ENCODE measurements at places on chromosomes 11 and 22.

- DNase-seq: no peak
Observed at GRCh38 chr22:29302402-29302680, 4.1 kb upstream of the GAS2L1 start.

GRCh38 chr11:8108421-8108820 is 27.4 kb downstream of the TUB start:
- DNase-seq: no peak

DNA sequence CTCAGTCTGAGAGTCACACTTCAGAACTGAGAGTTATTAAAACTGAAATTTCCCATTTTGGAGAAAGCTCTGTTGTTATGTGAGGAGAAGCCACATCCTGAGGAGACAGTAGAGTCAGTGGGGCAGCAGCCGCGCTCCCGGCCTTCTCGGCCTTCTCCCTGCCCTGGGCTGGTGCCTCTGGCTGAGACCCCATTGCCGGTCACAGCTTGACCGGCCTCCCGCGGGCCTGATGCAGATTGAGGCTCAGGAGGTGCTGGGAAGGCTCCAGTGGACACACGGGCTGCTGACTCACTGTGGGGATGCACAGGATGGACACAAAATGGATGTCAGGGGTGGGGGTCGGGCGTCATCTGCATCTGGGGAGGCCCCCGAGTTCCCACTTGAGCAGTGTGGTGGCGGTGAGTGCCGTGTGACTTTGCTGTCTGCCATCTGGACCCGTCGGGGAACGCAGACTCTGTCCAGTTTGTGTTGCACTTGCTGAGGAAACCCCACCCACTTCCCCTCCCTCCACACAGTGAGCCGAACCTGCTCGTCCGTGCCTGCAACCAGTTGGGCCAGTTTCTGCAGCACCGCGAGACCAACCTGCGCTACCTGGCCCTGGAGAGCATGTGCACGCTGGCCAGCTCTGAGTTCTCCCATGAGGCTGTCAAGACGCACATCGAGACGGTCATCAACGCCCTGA is 50.1 kb downstream of the MUC6 start:
- DNase-seq: no peak

DNA sequence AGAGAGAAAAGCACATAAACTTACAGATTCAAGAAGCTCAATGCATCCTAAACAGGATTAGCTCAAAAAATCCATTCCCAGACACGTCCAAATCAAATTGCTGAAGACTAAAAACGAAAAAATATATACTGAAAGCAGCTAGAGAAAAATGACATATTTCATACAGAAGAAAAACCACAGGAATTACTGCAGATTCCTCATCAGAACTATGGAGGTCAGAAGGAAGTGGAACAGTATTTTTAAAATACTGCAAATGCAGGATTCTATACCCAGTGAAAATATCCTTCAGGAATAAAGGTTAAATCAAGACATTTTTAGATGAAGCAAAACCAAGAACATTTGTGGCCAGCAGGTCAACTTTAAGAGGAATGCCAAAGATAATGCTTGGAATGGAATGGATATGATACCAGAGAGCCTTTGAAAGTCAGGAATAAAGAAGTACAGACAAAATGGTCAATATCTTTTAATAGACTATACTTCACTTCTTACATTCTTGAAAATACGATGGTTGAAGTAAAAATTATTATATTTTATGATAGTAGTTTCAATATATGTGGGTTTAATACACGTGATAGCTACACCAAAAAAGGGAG is 352.9 kb downstream of the CTTN start:
- no peak for DNase-seq

- DNase-seq: no peak
Observed at GRCh38 chr11:42049650-42050049, 590.2 kb upstream of the LRRC4C start.

DNA sequence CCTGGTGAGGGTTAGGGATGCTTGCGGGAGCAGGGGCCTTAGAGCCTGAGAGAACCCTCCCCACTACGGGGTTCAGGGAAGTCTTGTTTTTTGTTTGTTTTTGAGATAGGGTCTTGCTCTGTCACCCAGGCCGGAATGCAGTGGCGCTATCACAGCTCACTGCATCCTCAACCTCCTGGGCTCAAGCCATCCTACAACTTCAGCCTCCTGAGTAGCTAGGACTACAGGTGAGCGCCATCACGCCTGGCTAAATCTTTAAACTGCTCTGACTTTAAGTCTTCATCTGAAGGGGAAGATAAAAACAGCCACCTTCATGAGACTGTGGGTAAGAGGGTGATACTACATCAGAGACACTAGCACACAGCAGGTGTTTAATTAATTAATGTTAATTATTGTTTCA is 28.5 kb downstream of the SERPIND1 start:
- no peak for DNase-seq

GRCh38 chr11:105635466-105635865 is 25.6 kb downstream of the GRIA4 start:
- no peak for DNase-seq

GRCh38 chr11:128694618-128695481 is 978 bp downstream of the FLI1 start:
- no peak for DNase-seq

GRCh38 chr22:23128269-23129108 is 13.3 kb downstream of the RSPH14 start:
- DNase-seq: peak; percentile 46

DNA sequence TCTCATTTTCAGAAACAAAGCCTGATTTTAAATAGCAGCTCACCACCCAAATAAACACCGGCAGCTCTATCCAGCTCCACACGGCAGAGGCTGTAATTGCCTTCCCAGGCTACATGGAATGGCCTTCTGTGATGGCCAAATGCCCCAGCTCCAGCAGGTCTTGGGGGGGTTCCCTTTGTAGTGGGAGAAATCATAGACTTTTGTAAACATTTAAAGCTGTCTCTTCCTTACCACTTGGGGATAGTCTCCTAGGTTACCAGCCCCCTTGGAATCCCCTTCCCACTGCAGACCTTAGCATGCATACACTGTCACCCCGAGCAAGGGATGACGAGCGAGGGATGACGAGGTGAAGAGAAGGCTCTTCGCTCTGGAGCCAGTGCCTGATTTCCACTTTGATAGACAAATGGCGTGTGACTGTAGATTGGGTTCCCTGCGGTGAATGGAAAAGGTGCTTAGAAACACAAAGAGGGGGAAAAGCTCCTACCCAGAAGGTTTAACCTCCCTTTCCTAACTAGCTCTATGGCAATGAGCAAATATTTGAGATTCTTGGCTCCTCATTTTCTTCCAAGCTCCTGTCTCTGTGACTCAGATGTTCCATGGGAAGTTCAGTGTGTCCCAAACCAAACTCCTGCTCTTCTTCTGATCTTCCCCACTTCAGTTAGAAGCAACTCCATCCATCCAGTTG is 108.0 kb upstream of the CADM1 start:
- no peak for DNase-seq

- no peak for DNase-seq
Observed at GRCh38 chr22:32780726-32781310, 20.7 kb upstream of the TIMP3 start.

DNA sequence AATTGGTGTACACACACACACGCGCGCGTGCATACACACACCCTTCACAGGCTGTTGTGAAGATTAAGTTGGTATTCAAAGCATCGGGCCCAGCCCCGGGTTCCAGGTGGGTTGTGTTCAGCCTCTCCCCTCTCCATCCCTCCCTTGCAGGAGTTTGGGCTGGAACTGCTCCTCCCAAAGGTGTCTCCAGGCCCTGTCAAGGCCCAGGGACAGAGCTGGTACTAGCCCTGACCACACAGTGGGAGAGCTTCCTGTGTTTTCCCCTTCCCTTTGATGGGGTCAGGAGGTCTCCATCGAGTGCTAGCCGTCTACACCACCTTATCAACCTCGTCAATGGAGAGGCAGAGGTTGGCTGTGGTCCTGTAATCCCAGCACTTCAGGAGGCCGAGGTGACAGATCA is 36.5 kb upstream of the CSNK1E start:
- no peak for DNase-seq

DNA sequence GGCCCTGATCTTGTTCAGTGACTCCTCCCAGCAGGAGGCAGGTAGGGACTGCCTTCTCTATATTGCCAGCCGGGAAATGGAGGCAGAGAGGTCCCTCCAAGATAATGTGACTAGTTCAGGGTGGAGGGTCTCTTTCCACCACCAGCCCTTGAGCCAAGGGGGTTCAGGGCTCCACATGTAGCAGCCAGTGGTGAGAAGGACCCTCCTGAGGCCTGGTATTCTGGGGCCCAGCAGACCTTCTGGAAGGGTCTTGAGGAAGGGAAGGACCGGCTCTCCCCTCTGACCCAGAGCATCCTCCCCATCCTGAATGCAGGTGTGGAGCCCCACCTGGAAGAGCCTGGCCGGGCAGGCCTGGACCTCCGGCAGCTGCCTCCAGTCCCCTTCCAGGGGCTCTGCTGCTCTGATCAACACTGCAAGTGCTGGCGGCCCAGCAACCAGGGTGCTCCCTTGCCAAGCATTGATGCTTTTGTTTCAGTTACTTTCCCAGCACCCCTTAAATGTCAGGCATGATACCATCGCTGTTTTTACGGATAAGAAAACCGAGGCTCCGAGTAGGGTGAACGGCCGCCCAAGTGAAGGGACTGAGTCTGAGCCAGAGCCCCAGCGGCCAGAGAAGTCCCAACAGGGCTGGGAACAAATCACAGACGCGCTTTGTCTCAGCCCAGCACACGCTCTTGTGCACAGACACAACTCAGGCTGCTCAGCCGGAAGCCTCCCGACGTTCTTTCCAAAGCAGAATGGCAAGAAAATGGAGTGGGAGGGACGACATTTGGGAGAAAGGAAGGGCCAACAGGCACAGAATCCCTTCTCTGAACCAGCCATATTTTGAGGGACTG is 38.8 kb downstream of the DKK3 start:
- DNase-seq: no peak

DNA sequence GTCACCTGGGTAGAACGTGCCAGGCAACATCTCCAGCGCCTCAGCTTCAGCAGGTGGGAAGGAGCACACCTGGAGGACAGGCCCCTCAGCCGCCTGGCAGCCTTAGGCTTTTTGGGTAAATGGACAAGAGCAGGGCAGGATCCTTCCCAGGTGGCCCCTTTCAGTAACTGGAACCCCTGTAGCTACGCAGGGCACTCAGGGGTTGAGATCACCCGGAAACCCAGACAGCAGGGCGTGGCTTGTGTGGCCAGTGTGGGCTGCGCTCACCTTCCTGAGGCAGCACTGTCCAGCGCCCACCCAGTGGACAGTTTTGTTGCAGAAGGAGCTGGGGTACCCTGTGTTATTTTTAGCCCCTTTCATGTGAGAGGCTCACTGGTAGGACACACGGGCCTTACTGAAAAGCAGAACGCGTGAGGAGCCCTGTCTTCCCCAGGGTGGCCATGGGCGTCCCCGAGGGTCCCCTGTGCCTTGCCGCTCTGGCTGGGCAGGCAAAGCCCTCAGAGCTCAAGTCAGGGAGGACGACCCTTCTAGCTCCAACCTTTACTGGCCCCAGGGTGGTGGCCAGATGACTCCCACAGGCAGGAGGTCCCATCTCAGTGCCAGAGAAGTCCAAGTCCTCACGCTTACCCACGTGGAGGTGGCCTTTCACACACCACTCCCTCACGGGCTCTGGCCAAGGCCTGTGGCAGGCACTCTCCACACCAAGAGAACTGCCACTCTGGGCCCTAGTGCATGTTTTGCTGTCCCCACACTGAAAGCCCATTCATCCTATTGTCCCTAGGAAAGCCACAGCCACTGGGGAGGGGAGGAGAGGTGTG is 75.8 kb downstream of the CTTN start:
- no peak for DNase-seq

GRCh38 chr11:118180300-118180703 is 3.9 kb upstream of the SCN2B start:
- DNase-seq: no peak

DNA sequence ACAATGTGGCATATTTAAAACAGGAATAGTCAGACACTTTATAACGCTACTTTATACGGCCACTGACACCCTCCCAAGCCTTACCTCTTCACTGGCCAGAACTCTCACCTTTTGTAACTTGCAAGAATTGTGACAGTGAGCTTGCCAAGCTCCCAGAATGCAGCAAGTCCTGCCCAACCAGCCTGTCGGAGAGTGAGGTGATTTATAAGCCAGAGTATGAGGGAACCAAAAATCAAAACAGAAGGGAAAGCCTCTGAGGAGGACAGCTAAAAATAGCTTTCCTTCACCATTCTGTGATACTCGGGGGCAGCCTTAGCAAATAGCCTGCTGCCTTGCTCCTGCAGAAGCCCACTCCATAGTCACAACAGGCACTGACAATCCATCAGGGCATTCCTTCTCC is 229.7 kb downstream of the FAM76B start:
- no peak for DNase-seq

- DNase-seq: no peak
Observed at GRCh38 chr11:100752371-100753171, 65.5 kb downstream of the ARHGAP42 start.

GRCh38 chr11:121996574-121996973 is 119.4 kb downstream of the BLID start:
- no peak for DNase-seq

- DNase-seq: no peak
Observed at GRCh38 chr22:23264610-23265367, 84.5 kb downstream of the BCR start.

DNA sequence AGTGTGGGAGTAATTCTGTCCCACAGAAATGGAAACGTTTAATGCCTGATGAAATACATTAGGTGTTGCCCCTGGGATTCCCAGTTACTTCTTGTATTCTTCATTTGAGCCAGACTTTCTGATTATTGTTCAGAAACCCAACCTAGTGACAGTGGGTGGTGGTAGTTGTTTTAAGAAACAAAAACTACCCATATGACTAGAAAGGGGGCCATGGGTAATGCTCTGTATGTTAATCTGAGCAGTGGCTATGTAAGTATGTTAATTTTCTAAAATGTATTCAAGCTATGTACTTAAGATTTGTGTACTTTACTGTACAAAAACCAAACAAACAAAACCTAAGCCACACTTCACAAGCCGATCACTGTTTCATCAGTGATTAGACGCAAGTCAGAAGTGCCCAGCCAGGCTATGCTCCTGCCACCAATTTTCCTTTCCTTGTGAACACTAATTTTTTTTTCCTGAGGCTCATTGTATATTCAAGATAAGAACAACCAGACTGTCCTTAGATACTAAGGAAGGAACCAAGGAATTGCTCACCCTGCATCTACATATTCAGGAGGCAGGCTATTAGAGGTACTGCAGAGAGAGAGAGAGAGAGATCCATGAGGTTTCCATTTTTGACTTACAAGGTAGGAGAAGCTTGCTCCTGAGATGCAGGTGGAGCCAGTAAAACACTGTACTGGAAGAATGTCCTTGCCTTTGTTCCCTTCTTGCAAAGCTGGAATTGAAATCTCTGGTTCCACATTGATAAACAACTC is 122.7 kb downstream of the DBX1 start:
- no peak for DNase-seq

DNA sequence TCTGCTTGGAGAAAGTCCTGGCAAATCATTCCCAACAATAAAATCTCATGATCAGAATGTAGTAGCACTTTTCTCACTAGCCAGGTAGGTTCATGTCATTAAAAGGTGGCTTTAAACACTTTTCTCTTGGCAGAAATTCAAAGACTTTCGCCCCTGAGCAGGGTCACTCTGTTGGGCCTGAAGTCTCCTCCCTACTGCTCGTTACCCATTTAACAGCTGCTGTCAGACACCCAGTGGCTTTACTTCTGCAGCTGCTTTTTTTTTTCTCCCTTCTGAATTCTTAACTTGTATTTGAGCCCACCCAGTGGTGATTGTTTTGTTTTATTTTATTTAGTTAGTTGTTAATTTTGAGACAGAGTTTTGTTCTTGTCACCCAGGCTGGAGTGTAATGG is 25.0 kb downstream of the ARHGAP8 start:
- DNase-seq: no peak
